Left lung (tissue), 14 donors: ENCODE measurements at places on chromosomes 2 and 18.

- DNase-seq, result peak; percentile 77
These were observed 121.2 kb downstream of the ZNF521 start for GRCh38 chr18:25230658-25231326.

DNA sequence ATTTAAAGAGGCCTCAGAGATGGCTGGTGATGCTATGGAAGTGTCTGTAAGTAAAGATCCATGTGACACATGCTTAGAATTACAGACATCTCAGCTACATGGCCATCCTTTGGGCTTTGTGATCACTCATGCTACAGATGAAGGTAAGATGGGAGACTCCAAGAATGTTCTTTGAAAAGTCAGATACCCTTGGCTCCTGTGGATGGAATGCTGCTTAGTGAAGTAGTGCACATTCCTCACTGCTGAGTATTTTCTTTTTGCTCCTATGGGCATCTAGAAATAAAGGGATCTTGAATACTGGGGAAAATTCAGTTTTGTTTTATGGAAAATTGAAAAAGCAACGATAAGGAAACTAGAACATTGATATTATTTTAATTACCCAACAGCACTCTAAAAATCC is 55.2 kb upstream of the REV1 start:
- no peak for DNase-seq

DNA sequence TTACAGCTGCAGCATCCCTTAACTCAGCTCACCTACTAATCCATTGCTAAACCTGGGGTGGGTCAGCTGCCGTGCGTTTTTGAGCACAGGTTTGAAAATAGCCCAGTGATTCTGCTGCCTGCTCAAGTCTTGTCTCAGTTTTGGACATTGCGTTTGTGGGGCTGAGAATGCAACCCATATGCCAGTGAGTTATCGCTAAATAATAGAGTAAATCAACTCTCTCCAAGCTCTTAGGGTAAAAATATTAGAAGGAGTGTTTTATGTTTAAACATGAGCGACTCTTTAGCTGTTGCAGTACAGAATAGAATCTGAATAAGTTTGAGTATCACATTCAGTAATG is 2.1 kb downstream of the TSHZ1 start:
- DNase-seq, result no peak

DNA sequence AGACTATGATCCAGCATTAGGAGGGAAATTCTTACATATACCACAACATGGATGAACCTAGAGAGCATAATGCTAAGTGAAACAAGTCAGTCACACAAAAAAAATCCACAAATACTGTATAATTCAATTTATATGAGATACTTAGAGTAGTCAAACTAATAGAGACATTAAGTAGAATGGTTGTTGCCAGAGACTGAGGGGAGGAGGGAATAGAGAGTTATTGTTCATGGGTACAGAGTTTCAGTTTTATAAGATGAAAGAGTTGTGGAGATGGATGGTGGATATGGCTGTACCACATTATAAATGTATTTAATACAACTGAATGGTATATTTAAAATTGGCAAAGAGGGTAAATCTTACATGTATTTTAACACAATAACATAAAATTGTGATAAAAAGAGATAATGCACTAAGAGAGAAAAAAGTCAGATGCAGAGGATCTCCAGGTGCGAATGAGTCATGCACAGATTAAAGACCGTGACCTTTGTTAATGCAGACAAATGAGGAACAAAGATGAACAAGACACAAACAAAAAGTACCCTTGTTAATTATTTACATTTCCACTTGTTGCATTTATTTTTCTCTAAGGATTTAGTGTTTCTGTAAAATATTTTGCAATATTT is 541.7 kb upstream of the MEX3C start:
- DNase-seq, result no peak

DNA sequence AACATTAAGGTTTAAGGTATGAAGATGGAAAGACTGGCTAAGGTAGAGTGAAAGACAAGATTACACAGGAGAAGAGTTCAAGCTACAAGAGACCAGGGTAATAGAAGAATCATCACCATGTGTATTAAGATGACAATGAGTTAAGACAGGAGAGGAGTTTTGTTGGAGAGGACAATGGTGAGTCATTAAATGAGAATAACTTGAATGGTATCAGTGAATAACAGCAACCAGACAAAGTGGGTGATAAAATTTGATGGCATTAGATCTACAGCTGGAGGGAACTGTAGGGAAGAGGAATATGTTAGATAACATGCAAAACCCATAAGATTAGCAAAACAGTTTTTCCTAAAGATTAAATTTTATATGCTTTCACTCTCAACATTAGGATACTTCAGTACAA is 18.8 kb upstream of the ENOSF1 start:
- DNase-seq, result no peak

GRCh38 chr2:128558895-128559532 is 240.3 kb upstream of the HS6ST1 start:
- DNase-seq, result no peak

GRCh38 chr2:16972276-16972675 is 306.6 kb upstream of the CYRIA start:
- DNase-seq, result no peak

- no peak for DNase-seq
These were observed 2.7 kb upstream of the LCT start for GRCh38 chr2:135839713-135840112.

DNA sequence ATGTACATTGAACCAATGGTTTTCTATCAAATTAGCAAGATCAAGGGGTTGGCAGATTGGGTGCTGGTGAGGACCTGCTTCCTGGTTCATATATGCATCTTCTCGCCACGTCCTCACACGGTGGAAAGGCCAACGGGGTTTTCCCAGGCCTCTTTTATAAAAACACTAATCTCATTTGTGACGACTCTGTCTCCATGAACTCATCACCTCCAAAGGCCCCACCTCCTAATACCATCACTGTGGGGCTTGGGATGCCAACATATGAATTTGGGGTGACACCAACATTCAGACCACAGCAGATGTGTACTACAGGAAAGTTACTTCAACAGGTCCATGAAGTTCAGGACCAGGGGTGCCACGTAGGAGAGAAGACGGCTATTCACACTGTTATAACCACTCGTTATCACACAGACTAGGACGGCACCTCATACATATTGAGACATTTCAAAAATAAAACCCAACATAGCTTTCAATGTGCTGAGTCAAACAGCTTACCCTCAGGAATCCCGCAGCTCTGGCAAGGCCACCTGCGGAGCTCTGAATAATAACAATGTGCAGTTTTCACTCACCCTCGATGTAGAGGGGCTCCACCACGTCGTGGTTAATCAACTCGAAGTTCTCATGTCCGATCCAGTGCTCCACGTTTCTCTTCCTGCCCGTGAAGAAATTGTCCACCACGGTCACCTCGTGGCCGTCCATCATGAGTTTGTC is 49.3 kb downstream of the UXS1 start:
- DNase-seq, result no peak

DNA sequence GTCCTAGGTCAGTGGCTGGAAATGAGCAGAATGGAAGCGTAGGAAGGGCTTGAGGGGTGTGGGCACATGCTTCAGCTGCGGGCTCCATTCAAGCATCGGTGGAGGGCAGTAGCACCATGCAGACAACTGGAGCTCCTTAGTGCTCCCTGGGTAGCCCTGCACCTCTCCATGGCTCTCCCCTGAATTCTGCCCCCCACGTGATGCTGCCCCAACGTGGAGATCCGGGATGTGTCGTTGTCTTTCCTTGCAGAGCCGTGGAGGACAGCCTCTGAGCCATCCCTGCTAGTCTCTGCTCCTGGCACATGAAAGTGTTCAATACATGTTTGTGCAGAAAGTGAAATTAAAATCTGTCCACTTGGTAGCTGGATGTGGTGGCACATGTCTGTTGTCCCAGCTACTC is 94.5 kb downstream of the SH3RF3 start:
- no peak for DNase-seq

GRCh38 chr2:198285216-198285615 is 480.8 kb downstream of the PLCL1 start:
- no peak for DNase-seq

DNA sequence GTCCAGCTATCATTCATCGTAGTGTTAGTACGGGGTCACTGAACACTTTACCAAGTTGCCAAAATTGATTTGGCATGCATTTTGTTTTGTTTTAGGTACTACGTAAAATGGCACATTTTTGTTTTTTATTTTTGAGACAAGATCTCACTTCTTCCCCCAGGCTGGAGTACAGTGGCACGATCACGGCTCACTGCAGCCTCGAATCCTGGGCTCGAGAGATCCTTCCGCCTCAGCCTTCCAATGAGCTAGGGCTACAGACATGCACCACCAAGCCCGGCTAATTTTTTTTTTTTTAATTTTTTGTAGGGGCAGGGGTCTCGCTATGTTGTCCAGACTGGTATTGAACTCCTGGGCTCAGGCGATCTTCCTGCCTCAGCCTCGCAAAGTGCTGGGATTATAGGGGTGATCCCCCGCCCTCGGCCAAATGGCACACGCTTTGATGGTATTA is 786 bp downstream of the TAF1B start:
- no peak for DNase-seq

DNA sequence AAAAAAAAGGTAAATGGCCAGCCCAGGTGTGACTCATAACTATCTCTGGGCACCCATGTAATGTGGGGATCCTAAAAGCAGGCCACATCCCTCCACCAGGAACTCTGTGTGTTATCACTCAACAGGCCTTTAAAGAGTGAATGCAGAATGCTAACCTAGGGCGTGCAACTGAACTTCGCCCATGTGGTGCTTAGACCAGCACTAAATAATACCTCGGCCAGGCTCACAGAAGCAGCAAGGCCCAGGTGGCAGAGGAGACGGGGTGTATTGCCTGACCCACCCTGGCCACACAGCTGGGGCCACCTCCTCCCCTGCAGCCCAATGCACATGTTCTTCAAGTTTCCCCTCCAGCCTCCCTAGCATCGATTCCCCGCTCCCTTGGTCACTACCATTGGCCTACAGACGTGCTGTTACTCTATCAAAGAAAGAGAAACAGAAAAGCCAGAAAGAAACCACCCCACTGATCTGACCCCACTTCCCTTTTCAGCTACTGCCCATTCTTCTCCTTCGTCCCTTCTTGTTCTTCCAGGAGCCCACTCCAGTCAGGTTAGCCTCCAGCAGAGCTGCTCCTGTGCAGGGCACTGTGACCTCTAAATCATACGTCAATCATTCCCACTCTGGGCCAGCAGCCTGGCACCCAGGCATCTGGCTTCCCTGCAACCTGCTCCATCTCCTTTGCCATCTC is 22.0 kb downstream of the FAM178B start:
- DNase-seq, result no peak

GRCh38 chr18:75879196-75879595 is 451.7 kb upstream of the SMIM21 start:
- DNase-seq, result no peak

DNA sequence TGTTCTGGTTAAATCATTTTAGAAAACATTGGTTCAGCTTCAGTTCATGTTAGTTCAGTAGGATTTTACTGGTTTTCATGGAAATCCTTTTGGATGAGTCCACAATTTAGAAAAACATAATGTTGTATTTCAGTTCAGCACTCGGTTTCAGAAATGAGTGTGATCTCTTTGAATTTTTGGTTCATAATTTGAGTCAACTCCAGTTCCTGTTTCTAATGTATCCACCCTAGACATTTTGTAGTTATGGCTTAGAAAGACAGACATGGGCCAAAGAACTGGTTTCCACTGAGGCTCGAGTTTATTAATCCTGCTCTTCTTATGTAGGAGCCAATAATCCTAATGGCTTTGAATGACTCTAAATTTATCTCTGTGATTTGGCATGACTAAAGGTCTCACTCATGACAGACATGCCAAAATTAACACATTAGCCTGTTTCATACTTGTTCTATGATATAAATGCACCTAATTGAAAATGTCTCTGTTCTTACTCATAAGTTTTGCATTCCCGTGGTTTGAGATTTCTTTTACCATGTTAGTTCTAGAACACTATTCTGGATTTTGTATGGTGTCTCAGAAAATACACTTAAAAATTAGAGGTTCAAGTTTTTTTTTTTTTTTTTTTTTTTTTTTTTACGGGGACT is 82.3 kb upstream of the SPRED2 start:
- DNase-seq, result no peak
